ENCODE measurements at places on chromosomes 6 and 20. TPM values are rescaled to one million over a fixed set of nuclear protein-coding genes. Genes with fewer than 3 reads are reported as not detected.

- no peaks in the 10 kb centered on the region for H3K4me1 ChIP-seq
- no peaks in the 10 kb centered on the region for H3K36me3 ChIP-seq
- H3K27me3 ChIP-seq, result no peaks in the 10 kb centered on the region
- DNase-seq, result no peak
- no peak overlapping the region for H3K4me3 ChIP-seq
Observed at GRCh38 chr20:23195636-23196035, 109.5 kb upstream of the CD93 start.

GRCh38 chr6:214428-214827 is 77.9 kb upstream of the DUSP22 start:
- no peaks in the 10 kb centered on the region for H3K4me1 ChIP-seq
- no peak overlapping the region for H3K4me3 ChIP-seq
- DNase-seq, result no peak
- H3K36me3 ChIP-seq, result no peaks in the 10 kb centered on the region
- H3K27ac ChIP-seq, result no peak overlapping the region

IL17F gene
- not detected for total RNA-seq

DNA sequence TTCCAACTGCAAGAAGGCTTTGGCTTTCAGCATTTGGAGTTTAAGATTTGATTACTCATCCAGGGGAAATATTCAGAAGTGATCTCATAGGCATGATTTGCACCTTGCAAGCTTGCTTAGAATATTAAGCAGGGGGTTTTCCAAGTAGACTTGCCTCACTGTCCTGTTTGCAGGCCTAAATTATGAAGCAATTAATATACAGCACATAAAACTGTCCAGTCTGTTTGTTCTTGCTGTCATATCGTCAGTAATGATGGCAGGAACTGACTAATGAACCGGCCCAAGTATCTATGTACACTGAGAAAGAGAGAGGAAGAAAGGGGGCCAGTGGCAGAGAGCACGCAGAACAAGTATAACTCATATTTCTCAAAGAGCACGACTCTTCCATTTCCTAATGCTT is 212.5 kb upstream of the SUPT3H start:
- H3K27me3 ChIP-seq, result no peaks in the 10 kb centered on the region
- H3K36me3 ChIP-seq, result no peaks in the 10 kb centered on the region
- DNase-seq, result no peak
- no peak overlapping the region for H3K4me3 ChIP-seq

GRCh38 chr20:53943522-53944291 is 126.7 kb downstream of the BCAS1 start:
- H3K27ac ChIP-seq, result no peak overlapping the region
- no peaks in the 10 kb centered on the region for H3K36me3 ChIP-seq
- peaks cover 11% of the 10 kb centered on the region for H3K4me1 ChIP-seq
- peak; percentile 42 for DNase-seq

BNIP5 gene
- not detected for total RNA-seq

Measured in ovary (tissue), 10 donors.